ENCODE measurements at places on chromosomes 3 and 15.

DNA sequence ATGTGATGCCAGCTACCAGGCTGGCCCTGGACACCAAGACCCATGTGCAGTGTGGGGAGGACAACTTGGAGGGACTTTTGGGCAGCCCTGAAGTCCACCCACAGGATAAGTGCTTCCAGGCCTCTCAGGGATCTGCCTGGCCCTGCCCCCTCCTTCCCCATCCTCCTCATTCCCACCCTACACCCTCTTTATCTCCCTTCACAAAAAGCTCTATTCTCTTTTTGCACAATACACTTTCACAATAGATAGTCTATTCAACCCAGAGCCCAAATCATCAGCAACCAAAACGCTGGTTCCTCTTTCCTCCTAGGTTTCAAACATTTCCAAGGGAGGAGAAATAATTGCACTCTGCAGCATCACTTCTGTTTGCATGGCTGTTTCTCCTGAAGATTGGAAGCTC lies 7.8 kb upstream of the ZNF710 start:
- no peak for DNase-seq

- no peak for DNase-seq
These were observed 302.1 kb upstream of the SGO1 start for GRCh38 chr3:20488151-20488550.

- DNase-seq, result no peak
These were observed 40.5 kb upstream of the SEC13 start for GRCh38 chr3:10361375-10361774.

GRCh38 chr3:114122027-114122709 lies 56.7 kb downstream of the DRD3 start:
- no peak for DNase-seq

- no peak for DNase-seq
These were observed 2.2 kb upstream of the UROC1 start for GRCh38 chr3:126519506-126520455.

- no peak for DNase-seq
These were observed 70.7 kb downstream of the APBA2 start for GRCh38 chr15:28956491-28956890.
